ENCODE measurements at places on chromosomes 16 and 17.
A peak's percentile ranks its signal among the peaks of the same experiment; 100 is the strongest.

DNA sequence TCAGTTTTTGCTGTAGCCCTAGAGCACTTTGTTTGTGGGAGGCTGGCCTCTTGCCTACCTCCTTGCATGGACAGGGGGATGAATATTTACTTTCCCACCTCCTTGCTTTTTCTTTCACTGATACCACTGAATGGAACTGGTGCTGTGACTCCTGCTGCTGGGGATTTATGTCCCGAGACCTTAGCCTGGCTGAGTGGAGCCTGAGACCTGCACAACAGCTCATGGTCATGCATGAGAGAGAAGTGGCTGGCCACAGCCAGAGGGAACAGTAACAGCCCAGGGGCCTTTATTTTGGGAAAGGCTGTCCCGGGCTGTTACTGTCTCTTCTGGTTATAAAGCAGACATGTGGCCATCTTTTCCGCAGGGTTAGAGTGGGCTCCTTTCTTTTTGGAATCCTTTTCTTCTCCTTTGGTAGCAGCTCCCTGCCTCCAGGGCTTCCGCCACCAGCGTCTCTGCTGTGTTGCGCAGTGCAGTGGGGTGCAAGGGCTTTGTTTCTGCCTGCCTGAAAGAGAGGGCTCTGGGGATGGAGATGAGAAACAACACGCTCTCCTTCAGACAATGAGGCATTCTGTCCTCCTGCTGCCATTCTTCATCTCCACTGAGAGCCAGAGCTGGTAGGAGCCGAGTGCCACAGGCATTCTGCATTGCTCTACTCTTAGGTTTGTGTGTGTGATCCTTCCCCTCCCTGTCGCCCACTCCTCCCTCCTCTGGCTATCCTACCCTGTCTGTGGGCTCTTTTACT, 14.5 kb downstream of the SNX11 start:
- DNase-seq: no peak
- no peaks in the 10 kb centered on the region for H3K36me3 ChIP-seq
- no peak overlapping the region for H3K4me3 ChIP-seq
- no peak overlapping the region for H3K27ac ChIP-seq

DNA sequence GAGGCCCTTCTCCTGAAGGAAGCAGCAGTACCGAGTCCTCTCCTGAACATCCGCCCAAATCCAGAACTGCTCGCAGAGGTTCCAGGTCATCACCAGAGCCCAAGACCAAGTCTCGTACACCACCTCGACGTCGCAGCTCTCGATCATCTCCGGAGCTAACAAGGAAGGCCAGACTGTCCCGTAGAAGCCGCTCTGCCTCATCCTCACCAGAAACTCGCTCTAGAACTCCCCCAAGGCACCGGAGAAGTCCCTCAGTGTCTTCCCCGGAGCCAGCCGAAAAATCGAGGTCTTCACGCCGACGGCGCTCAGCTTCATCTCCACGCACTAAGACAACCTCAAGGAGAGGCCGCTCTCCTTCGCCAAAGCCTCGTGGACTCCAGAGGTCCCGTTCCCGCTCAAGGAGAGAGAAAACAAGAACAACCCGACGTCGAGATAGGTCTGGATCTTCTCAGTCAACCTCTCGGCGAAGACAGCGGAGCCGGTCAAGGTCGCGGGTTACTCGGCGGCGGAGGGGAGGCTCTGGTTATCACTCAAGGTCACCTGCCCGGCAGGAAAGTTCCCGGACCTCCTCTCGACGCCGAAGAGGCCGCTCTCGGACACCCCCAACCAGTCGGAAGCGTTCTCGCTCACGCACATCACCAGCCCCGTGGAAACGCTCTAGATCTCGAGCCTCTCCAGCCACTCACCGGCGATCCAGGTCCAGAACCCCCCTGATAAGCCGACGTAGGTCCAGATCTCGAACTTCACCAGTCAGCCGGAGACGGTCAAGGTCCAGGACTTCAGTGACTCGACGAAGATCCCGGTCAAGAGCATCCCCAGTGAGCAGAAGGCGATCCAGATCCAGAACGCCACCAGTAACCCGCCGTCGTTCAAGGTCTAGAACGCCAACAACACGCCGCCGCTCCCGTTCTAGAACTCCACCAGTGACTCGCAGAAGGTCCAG, 11.3 kb downstream of the ELOB start:
- no peak overlapping the region for H3K4me3 ChIP-seq
- peaks cover 40% of the 10 kb centered on the region for H3K4me1 ChIP-seq
- peaks cover 98% of the 10 kb centered on the region for H3K36me3 ChIP-seq

GRCh38 chr16:58269526-58269925, 25.3 kb downstream of the PRSS54 start:
- no peaks in the 10 kb centered on the region for H3K4me1 ChIP-seq
- H3K27ac ChIP-seq: no peak overlapping the region
- DNase-seq: no peak
- no peaks in the 10 kb centered on the region for H3K27me3 ChIP-seq
- no peaks in the 10 kb centered on the region for H3K36me3 ChIP-seq

- no peaks in the 10 kb centered on the region for H3K4me1 ChIP-seq
- no peaks in the 10 kb centered on the region for H3K27me3 ChIP-seq
- H3K4me3 ChIP-seq: no peak overlapping the region
- no peaks in the 10 kb centered on the region for H3K36me3 ChIP-seq
- DNase-seq: no peak
Measured at GRCh38 chr16:87037012-87037411, 280.2 kb downstream of the C16orf95 start.

GRCh38 chr16:23595951-23596720, at the start of gene NDUFAB1:
Gene NDUFAB1 (minus strand): TSS chr16:23596316. CDS start chr16:23596290, 26 bp downstream.
- H3K27ac ChIP-seq: peak within 1 kb of the TSS; percentile 70
- no peaks in the 10 kb centered on the region for H3K27me3 ChIP-seq
- DNase-seq: no peak
- peaks cover 6% of the 10 kb centered on the region for H3K36me3 ChIP-seq
- peak within 1 kb of the TSS; percentile 85 for H3K4me3 ChIP-seq
- H3K4me1 ChIP-seq: peaks cover 21% of the 10 kb centered on the region

- H3K4me1 ChIP-seq: peaks cover 9% of the 10 kb centered on the region
- no peaks in the 10 kb centered on the region for H3K36me3 ChIP-seq
- H3K27ac ChIP-seq: no peak overlapping the region
- no peak overlapping the region for H3K4me3 ChIP-seq
- no peak for DNase-seq
- H3K27me3 ChIP-seq: no peaks in the 10 kb centered on the region
Measured at GRCh38 chr17:51052235-51052634, 68.4 kb downstream of the SPAG9 start.

DNA sequence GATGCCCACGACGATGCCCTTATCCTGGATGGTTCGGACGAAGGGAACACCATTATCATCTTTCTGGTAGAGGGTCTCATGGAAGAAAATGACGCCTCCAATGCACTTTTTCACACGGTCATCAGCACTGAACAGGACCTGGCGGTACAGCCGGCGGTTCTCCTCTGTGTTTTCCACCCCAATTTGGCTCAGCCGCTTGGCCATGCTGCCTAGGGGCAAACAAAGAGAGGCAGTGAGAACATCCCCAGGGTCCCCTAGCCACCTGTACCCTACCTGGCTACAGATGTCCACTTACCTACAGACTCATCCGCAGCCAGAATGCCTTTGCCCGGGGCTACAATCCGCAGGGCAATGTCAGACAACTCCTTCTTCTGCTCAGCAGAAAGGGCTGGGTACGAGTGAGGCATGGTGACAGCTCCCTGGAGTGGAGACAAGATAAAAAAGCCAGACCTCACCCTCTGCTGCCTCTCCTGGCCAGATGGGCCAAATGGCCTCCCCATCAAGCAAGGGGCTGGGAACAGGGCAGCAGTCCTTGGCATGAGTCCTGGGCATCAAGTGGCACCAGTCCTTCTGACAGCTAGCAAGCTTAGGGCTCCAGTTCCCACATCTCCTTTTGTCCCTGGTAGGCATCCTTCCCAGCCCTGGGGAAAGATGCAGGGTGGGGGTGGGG, 1.4 kb downstream of the ALDOC start:
- peaks cover 27% of the 10 kb centered on the region for H3K4me1 ChIP-seq
- DNase-seq: no peak
- no peaks in the 10 kb centered on the region for H3K27me3 ChIP-seq
- no peaks in the 10 kb centered on the region for H3K36me3 ChIP-seq
- H3K27ac ChIP-seq: no peak overlapping the region

GRCh38 chr17:72812823-72813222, 279.7 kb downstream of the SLC39A11 start:
- H3K4me3 ChIP-seq: no peak overlapping the region
- H3K4me1 ChIP-seq: no peaks in the 10 kb centered on the region
- H3K27me3 ChIP-seq: no peaks in the 10 kb centered on the region

DNA sequence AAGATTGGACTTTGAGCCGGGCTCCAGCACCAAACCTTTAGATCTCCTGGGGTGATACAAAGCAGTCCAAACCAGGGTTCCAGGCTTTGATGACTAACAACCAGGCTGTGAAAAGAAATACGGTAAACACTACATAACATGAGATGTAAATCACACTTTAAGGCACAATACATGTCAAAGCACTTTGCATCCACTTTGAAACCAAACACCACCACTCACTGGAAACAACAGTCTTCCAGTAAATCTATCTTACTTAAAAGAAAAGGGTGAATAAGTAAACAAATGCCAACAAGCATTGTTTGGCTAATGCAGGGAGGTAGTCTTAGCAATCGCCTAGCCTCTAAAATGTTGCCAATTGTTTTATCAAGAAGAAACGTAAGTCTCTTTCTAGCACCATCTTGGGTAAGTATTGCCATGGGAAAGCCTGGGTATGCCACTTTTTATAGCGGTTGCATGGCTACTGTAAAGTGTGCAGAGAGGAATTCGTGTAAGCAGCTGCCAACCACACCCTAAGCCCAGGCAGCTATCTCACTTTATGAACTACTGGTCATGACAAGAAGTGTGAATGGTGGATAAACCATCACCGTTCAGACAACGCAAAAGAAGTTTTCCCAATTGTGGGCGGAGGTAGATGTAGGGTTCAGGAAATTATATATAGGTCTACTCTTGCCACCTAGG, 267.4 kb upstream of the PSMD7 start:
- no peak for DNase-seq
- H3K4me1 ChIP-seq: no peaks in the 10 kb centered on the region
- H3K27ac ChIP-seq: no peak overlapping the region
- H3K4me3 ChIP-seq: no peak overlapping the region
- no peaks in the 10 kb centered on the region for H3K27me3 ChIP-seq

DNA sequence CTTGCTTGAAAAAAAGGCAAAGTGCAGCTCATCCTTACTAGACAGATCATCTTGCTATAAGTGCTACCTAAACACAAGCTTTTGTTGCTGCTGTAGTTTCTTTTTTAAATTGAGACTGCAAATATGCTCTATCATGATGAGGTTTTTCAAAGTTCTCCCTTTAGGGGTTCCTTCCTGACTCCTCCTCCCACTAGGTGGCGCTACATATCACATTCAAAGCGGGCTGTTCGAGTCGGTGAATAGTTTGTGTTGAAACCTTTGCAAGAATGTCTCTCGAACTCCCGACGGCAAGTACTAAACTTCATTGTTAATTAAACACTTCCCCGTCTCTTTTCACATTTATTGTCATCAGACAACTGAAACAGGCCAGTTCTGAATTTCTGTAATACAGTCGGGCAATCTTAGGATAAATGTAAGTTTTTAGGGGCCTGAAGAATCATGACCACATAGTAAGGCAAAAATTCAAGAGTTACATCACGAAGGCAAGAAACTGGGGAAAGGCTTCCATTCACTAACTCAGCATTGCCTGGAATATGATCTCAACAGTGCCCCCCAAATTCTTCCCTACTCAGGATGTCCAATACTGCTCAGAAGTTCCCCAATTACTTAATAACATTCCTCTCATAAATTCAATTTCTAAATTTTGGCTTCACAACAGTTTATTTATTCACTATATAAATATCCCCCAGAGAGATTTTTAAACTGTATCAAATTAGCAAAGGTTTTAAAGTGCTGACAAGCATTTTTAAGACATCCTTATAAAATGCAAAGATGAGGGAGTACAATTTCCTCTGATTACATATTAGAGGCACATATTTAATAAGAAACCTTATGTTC, 6.7 kb downstream of the HS3ST3A1 start:
- H3K36me3 ChIP-seq: no peaks in the 10 kb centered on the region
- DNase-seq: no peak

DNA sequence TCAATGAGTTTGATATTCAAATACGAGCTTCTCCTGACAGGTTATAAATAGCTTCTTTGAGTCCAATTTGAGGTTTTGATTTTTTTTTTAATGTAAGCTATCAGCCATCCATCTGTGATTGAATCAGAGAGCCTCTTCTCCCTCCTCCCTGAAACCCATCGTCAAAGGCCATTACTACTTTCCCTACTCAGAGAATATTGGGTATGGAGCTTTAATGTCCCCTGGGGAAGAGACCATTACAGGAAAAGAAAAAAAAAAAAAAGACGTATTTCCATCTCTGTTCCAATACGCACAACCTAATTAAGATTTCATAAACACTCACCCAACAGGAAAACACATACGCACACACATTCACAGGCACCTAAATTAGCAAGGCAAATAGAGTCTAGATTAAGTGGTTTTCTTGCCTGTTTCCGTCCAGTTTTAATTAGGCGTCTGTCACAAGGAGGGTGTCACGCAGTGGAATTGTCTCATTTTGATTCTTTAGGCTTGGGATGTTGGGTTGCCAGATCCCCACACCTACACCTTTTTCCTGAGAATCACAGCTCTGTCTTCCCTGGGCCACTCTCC, 194.3 kb upstream of the RPL38 start:
- H3K4me1 ChIP-seq: no peaks in the 10 kb centered on the region
- H3K36me3 ChIP-seq: no peaks in the 10 kb centered on the region
- no peaks in the 10 kb centered on the region for H3K27me3 ChIP-seq
- H3K27ac ChIP-seq: no peak overlapping the region
- no peak overlapping the region for H3K4me3 ChIP-seq
- DNase-seq: no peak

- no peaks in the 10 kb centered on the region for H3K4me1 ChIP-seq
- H3K27me3 ChIP-seq: no peaks in the 10 kb centered on the region
- no peak overlapping the region for H3K27ac ChIP-seq
- H3K36me3 ChIP-seq: no peaks in the 10 kb centered on the region
- H3K4me3 ChIP-seq: no peak overlapping the region
Measured at GRCh38 chr17:69710926-69711325, 296.4 kb downstream of the MAP2K6 start.

GRCh38 chr17:37461668-37462067, 28.0 kb upstream of the DUSP14 start:
- H3K36me3 ChIP-seq: peaks cover 15% of the 10 kb centered on the region
- no peak overlapping the region for H3K4me3 ChIP-seq
- H3K27me3 ChIP-seq: no peaks in the 10 kb centered on the region

GRCh38 chr17:76078860-76079534, at the start of gene ZACN:
Gene ZACN (plus strand): TSS chr17:76079182. CDS start chr17:76079265, 83 bp downstream.
- H3K27me3 ChIP-seq: peaks cover 29% of the 10 kb centered on the region
- H3K4me1 ChIP-seq: peaks cover 48% of the 10 kb centered on the region
- no peak within 1 kb of the TSS for H3K4me3 ChIP-seq
- peaks cover 11% of the 10 kb centered on the region for H3K36me3 ChIP-seq

GRCh38 chr17:27919079-27919478, 25.9 kb upstream of the LYRM9 start:
- DNase-seq: no peak
- H3K27me3 ChIP-seq: no peaks in the 10 kb centered on the region
- H3K4me1 ChIP-seq: no peaks in the 10 kb centered on the region
- no peak overlapping the region for H3K27ac ChIP-seq
- H3K36me3 ChIP-seq: no peaks in the 10 kb centered on the region
- H3K4me3 ChIP-seq: no peak overlapping the region

- no peak for DNase-seq
- H3K4me3 ChIP-seq: no peak overlapping the region
- H3K36me3 ChIP-seq: no peaks in the 10 kb centered on the region
Measured at GRCh38 chr17:1873418-1873817, 43.6 kb downstream of the RPA1 start.

Measured in vagina (tissue), 2 donors.